LHCN-M2 (cell line): ENCODE measurements at places on chromosomes 2 and 18. TPM values are rescaled to one million over a fixed set of nuclear protein-coding genes. Genes with fewer than 3 reads are reported as not detected.

DNA sequence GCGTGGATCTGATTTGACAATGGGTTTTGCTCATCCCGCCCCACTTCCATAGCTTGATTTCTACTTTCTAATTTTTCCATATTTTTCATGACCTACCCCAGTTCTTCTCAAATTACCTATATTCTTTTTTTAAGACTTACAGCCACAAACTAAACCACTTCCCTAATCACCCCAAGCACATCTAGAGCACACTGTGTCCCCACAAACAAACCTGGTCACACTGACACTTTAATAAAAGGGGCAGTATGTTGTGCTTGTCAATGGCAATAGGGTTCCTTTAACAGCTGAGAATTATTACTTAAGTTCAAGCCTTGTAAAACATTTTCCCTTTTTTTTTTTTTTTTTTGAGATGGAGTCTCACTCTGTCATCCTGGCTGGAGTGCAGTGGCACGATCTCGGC, 47.1 kb downstream of the MREG start:
- DNase-seq, result no peak

- no peak for DNase-seq
These were observed 241.1 kb upstream of the LRRTM1 start for GRCh38 chr2:80545420-80546210.

- DNase-seq, result no peak
These were observed 1.9 kb downstream of the SP5 start for GRCh38 chr2:170716851-170717598.

Gene PLGLB1
- total RNA-seq, result 0.34 and 0.96 TPM in 2 replicates

DNA sequence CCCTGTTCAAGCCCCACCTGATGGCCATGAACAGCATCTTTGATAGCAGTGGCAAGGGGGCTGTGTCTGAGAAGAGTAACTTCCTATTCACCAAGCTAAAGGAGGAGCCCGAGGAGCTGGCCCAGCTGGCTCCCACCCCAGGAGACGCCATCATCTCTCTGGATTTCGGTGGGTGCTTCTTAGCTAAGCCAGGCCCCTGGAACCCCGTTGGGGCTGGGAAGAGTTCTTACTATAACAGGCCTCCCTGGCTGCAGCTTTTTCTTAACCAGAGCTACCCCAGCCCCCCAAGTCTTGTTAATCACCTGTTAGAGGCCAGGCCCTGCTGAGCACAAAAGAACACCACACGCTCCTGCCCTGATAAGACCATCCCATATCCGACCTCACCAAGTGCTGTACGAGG, 79.4 kb downstream of the EPAS1 start:
- no peak for DNase-seq

- DNase-seq, result peak; percentile 11
These were observed 123.2 kb downstream of the CABYR start for GRCh38 chr18:24262087-24262486.

- no peak for DNase-seq
These were observed 35.5 kb downstream of the DDX18 start for GRCh38 chr2:117850015-117850414.

- DNase-seq, result no peak
These were observed 214.1 kb downstream of the RDH14 start for GRCh38 chr2:18346344-18346743.

DNA sequence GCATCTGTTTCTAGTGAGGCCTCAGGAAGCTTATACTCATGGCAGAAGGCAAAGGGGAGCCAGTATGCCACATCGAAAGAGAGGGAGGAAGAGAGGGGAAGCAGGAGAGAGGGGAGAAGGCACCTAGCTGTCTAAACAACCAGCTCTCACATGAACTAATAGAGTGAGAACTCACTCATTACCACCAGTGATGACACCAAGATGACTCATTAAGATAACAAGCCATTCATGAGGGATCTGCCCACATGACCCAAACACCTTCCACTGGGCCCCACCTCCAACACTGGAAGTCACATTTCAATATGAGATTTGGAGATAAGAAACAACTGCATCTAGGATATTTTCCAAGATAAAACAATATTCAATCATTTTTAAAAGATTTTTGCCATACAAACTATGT, 753.9 kb upstream of the ZEB2 start:
- DNase-seq, result peak; percentile 37

Gene MATN3
- total RNA-seq, result 6.9 and 8.2 TPM in 2 replicates

Gene MAL
- total RNA-seq, result not detected in 2 replicates

Gene KIAA2012
- total RNA-seq, result not detected in 2 replicates

GRCh38 chr2:121084130-121084680, 200.8 kb downstream of the TFCP2L1 start:
- DNase-seq, result no peak

GRCh38 chr2:75098856-75099255, 100.5 kb downstream of the TACR1 start:
- DNase-seq, result peak; percentile 45

DNA sequence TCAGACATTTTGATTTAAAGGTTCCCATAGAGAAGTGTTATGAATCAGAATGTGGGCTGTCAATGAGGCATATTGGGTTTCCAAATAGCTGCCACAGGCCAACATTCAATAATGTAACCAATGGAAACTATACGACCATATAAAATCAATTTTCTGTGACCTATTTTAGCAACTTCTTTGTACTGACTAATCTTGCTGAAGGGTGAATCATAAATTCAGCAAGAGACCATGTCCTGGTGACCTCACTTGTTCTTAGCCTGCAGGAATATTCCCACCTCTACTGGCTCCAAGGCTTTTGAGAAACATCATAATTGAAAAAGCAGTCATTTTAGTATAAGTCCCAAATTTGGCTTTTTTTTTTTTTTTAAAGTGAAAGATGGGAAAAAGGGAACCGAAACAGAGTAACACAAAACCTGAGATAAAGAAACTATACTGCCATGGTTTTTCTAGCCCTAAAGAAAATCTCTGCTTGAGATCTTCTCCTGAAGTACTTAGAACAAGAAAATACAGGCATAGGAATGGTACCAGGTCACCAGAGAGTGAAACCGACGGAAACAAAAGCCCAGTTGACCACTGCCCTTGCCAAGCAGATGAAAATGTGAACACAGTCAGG, 32.1 kb downstream of the PLEKHM3 start:
- DNase-seq, result peak; percentile 67

GRCh38 chr18:23798824-23799223, 109.6 kb downstream of the LAMA3 start:
- DNase-seq, result no peak

DNA sequence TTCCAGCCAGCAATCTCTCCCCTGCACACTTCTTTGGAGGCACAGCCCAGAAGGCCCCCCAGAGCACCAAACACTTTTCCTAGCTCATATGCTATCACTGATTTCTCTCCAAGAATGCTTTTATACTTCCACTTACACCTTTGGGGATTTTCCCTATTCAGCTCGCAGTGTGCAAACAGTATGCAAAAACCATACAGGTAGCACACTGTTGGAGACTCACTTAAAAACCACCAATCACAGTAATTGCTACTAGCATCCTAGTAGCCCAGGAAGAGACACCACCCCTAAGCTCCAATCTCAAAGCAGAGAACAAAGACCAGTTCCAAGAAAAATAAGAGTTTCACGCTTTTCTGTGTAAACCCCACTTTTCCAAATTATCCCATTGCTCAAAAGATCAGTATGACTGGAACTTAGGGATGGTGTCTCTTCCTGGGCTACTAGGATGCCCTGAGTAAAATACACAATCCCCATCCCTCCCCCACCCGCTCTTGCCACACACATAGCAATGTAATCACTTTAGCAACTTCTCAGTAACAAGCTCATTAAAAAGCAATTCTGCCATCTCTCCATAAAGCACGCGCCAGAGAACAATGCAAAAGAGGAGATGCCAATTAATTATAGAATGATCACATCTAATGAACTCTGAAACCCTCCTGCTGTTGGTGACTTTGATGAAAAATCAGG, 43.0 kb downstream of the KLF7 start:
- DNase-seq, result no peak

GRCh38 chr2:54528311-54528955, 72.3 kb downstream of the SPTBN1 start:
- DNase-seq, result peak; percentile 14

Gene CERKL
- 0.17 TPM in 1 of 2 replicates, not detected in the other for total RNA-seq

DNA sequence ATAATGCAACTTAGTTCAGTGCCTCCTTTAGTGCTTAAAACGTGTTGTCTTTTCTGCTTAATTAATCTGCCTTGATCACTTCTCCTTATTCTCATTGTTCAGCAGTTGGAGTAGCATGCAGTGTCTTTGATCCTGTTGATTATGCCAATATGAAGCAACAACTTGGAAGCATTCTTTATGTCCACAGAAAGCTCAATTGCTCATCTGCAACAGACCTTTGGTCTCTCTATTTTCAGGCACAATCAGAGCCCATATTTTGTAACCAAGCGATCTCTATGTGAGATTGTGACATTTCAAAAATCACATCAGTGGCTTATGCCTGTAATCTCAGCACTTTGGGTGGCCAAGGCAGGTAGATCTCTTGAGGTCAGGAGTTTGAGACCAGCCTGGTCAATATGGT, 217.3 kb downstream of the NYAP2 start:
- DNase-seq, result no peak

DNA sequence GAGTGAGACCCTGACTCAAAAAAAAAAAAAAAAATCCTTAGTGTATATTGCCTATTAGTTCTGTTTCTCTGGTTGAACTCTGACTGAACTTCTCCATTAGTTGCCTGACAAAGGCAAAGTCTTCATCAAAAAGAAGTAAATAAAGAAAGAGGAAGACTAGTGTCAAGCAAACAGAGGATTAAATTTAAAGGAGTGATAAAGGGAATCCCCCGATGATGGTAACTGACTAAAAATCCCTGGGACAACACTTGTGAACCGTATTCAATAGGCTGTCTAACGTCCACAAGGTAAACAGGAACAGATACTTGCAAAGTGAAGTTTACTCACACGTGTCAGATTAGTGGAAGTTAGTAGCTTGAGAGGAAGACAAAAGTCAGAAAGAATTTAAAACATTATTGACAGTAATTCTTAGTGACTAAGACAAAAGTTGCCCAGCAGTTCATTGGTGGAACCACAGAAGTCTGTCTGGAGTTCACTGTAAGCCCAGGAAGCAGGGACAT, 26.2 kb upstream of the SPOPL start:
- DNase-seq, result no peak

DNA sequence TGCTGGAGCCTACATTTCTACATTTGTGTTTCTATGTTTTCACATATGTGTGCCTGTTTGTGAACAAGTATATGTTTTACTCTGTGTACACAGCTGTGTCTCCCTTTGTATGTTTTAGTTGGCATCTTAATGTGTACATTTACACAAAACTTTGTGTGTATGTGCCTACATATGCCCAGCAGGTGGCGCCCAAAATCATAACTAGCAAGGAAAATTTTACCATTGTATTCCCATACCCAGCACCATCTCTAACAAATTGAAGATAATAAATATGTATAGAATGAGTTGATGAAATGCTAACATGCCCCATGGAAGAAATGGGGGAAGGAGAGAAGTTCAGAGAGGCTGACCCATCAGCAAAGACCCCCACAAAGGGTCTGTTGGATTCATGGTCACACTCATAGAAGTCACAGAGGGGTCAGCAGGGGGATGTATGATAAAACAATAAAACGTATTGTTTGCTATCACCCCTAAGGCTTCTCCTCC, 48.1 kb downstream of the PKDCC start:
- DNase-seq, result peak; percentile 65

Gene IHH
- not detected in 2 replicates for total RNA-seq

Gene UNC80
- total RNA-seq, result not detected in 2 replicates

GRCh38 chr18:65749841-65750240, 971 bp upstream of the CDH7 start:
- DNase-seq, result no peak

Gene OTOS
- total RNA-seq, result not detected in 2 replicates

GRCh38 chr18:76621782-76622495, 126.9 kb upstream of the ZNF516 start:
- DNase-seq, result no peak

- DNase-seq, result no peak
These were observed 100.5 kb downstream of the SLC4A3 start for GRCh38 chr2:219727771-219728429.

DNA sequence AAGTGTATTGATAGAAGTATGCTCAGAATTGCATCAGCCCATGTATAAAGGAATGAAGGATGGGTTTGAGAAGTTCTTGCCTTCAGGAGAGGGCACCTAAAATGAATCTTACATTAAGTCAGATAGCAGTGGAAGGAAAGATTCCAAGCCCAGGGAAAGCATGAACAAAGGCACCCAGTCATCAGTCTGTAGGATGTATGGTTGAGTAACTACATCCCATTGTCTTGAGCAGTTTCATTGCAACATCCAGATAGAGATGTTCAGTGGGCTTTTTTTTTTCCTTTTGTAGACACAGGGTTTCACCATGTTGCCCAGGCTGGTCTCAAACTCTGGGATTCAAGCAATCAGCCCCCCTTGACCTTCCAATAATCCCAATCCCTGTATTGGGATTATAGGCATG, 80.7 kb downstream of the ARHGAP28 start:
- DNase-seq, result no peak

Gene ARMC9
- total RNA-seq, result 37.7 and 39.8 TPM in 2 replicates

- peak; percentile 21 for DNase-seq
These were observed 50.2 kb downstream of the NFATC1 start for GRCh38 chr18:79445696-79446561.

Gene RNU2-63P
- total RNA-seq, result not detected in 2 replicates

DNA sequence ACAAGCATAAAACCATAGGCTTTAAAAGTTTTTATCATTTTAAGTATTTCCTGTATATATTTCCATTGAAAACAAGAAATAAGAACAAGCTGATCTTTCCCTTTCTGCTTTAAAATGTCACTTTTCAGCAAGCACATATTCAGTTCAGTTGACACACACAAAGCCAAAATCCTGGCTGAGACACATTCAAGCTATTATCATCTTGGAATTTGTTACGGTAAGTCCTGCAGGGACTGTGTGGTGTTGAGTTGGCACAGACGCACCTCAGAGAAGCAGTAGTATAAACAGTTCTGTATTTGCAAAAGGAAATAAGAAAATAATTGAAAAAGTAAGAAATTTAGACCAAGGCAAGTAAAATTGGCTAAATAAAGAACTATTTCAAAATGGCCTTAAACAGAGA, 10.4 kb upstream of the DAW1 start:
- DNase-seq, result no peak

Gene PRKAG3
- 0.46 TPM in 1 of 2 replicates, not detected in the other for total RNA-seq

GRCh38 chr18:22847392-22847791, 85.7 kb upstream of the RBBP8 start:
- no peak for DNase-seq

- no peak for DNase-seq
These were observed 43.3 kb downstream of the DDX1 start for GRCh38 chr2:15634846-15635490.

Gene TXNL4A
- total RNA-seq, result 56.1 and 58.5 TPM in 2 replicates

Gene SERPINB4
- not detected in 2 replicates for total RNA-seq

DNA sequence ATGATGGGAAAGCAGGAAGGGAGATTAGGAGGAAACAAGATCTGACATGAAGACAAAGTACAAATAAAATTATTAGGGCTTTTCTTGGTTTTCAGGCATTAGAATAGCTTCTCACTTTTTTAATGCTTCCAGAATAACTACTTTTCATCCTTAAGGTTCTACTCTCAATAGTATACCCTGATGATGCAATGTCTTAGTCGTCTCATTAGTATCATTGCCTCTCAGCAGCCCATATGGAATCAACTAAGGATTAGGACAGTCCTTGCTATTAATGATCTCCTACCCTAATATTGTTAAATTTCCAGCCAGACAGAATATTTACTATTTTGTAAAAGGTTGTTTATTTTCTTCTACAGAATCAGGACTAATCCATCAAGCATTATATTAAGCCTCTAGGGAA, 55.9 kb downstream of the RELCH start:
- DNase-seq, result no peak

Gene TMEM178A
- 0.06 and 0.40 TPM in 2 replicates for total RNA-seq

Gene SCYGR6
- total RNA-seq, result not detected in 2 replicates

Gene NOP58
- 82.0 and 127 TPM in 2 replicates for total RNA-seq

Gene PXDN
- 122 and 126 TPM in 2 replicates for total RNA-seq
